ENCODE measurements at places on chromosomes 13 and 19. TPM values are rescaled to one million over a fixed set of nuclear protein-coding genes. Genes with fewer than 3 reads are reported as not detected.

GRCh38 chr13:114282041-114282670 lies 755 bp downstream of the UPF3A start:
- DNase-seq: peak; percentile 76

DNA sequence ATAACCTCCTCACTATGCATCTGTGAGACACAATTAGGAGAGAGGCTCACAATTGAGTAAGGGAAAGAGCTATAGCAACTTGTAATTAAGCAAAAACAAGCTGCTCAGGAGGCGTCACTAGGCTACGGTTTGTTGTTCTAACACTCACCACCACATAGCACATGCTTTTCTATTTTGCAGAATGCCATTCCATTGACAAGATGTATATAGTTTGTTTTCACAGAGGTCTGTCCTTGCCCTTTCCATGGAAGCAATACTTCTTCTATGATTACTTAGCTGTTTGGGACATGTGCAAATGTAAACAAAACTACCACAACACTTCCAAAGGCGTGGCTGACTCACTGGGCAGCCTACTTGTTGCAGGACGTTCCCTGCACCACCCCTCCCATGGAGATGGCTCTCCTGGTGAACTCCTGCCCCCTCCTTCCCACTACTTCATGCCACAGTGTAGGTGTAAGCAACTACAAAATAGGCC lies 33.9 kb upstream of the FAM216B start:
- no peak for DNase-seq

DNA sequence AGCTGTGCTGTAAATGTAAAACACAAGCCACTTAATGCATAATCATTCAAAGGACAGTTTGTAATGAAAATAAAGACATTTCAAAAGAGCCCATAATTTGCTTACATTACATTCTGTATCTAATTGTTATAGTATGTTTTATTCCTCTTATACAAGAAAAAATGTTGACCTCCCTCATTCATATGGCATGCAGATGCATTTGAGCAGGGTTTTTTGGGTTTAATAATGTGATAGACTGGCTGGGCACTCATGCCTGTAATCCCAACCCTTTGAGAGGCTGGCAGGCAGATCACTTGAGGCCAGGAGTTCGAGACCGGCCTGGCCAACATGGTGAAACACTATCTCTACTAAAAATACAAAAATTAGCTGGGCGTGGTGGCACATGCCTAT lies 11.6 kb upstream of the ARL11 start:
- DNase-seq: no peak

- no peak for DNase-seq
Observed at GRCh38 chr19:44813841-44814470, 5.1 kb downstream of the BCAM start.

The ANO8 gene
- 7.2 TPM for total RNA-seq

- no peak for DNase-seq
Observed at GRCh38 chr13:29703421-29703820, 107.9 kb upstream of the SLC7A1 start.

The GPR183 gene
- 55.0 TPM for total RNA-seq
